ENCODE measurements at places on chromosomes 6 and 20.

- no peak for DNase-seq
These were observed 482.9 kb downstream of the PTPRT start for GRCh38 chr20:42706759-42707158.

DNA sequence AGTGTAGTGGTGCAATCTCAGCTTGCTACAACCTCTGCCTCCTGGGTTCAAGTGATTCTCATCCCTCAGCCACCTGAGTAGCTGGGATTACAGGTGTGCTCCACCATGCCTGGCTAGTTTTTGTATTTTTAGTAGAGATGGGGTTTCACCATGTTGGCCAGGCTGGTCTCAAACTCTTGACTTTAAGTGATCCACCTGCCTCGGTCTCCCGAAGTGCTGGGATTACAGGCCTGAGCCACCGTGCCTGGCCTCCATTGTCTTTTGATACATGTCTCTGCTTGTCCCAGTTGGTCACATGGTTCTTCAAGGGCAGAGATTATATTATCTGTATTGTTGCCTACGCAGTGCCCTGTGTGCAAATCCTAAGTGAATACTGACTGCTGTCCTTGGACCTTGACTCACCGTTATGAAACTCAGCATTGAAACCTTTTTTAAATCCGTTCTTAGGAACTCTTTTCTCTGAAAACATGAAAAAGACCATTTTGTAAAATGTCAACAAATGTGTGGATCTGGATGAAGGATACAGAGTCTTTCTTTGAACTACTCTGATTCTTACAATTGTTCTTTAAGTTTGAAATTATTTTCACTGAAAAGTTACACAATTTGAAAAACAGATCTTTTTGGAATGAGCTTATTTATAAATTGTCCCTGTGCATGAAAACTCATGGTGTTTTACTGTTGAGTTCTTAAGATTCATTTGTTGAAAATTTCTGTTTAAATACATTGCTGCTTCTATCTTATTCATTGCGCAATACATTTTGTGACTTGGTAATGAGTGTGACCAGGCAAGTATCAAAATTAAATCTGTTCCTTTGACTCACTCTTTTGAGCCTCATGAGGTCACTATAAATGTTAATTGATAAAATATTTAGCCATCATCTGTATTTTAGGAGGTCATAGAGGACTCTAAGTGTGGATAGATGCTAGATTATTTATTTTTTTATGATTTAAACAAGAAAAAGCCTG is 293.5 kb downstream of the UTRN start:
- DNase-seq = no peak

GRCh38 chr6:26094036-26094435 is 6.8 kb downstream of the HFE start:
- no peak for DNase-seq

DNA sequence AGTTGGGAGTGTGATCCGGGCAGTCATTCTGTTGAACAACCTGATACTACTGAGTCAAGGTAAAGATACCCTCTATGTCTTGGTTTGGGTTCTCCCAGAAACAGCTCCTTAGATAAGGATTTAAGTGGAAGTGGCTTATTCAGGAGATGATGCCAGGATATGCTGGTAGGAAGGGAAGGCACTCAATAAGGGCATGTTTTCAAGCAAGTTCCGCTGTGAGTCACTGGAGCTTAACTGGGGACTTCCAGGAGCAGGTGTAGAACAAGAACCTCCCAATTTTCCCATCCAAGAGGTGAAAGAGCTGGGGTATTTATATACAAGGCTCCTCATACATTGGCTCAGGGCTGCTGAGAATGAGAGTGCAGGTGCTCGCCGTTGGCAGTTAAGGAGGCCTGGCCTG is 218.6 kb downstream of the AKAP7 start:
- DNase-seq = no peak

DNA sequence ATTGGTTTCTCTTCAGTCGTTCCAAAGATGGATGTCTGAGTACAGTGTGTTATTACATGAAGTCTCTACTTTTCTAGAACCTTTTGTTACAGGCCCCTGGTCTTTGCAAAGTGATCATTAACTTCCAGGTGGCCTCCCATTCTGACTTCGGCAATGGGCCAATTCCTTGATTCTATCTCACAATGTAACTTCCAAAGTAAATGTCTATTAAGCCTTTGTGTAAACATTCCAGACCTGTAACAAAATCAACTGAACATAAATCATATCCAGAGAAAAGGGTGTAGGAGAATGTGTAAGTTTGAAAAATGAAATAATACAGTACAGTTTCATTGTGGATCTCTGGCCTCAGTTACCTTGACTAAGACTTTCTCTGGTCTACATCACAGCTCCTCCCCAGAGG is 187.8 kb upstream of the JAG1 start:
- peak; percentile 66 for DNase-seq

GRCh38 chr6:154984146-154984545 is 11.0 kb upstream of the TIAM2 start:
- no peak for DNase-seq

GRCh38 chr20:32634041-32634805 is 39.5 kb downstream of the C20orf203 start:
- no peak for DNase-seq

GRCh38 chr6:145112711-145113148 is 622.6 kb downstream of the EPM2A start:
- no peak for DNase-seq

DNA sequence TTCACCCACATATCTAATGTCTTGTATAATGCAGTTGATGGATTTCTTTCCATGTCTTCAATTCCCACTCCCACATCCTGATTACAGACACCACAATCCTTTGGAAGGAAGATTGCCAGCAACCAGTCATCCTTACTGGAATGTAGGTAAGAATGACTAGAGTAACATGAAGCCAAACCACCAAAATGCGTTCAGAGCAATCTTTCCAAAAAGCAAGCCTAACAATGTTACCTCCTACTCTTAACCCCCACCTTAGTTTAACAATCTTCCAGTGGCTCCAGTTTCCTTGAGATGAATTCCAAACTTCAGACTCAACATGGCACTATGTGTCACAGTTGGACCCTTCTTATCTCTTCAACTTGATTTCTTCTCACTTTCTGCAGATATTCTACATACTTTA is 685.6 kb downstream of the DOK5 start:
- DNase-seq = no peak

DNA sequence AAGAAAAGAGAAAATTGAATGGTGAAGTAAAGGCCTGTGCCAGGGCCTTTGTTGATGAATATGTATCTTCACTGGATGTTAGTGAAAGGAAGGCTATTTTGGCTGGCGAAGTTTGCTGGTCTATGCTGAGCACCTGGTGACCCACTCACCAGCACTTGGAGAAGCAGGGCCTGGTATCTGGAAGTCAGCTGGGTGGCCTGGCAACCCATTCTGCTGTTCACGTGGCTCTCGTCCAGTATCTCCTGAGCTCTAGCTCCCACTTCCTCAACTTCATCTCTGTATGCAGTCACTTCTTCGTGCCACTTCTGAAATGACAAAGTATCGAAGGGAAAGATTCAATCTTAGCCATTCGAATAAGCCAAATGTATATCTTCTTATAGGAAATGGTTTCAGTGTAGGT is 283.7 kb downstream of the SYNE1 start:
- no peak for DNase-seq

DNA sequence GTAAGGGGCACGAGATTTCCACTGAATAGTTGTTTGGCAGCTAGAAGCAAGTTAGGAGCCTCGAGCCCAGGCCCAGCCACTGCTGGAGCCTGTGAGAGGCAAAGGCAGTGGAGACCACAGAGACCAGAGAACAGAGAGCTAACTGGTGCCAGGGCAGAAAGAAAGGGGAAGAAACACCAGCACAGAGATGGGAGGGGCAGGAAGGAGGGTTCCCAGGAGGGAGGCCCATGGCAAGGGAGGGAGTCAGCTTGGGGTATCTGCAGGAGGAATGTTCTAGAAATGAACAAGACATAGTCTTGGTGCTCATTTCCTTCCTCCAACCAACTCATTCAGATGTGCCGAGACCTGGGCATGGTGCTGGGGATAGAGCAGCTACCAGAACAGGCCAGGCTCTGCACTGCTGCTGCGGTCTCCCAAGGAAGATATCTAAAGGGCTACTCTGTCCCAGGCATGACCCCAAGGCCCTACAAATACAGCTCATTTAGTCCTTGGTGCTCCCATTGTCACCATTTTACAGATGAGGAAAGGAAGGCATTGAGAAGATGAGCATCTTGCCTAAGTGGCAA is 10.7 kb downstream of the ANGPT4 start:
- no peak for DNase-seq

GRCh38 chr20:14918281-14918680 is 580.9 kb upstream of the FLRT3 start:
- DNase-seq = no peak

GRCh38 chr20:8581446-8582183 is 449.5 kb downstream of the PLCB1 start:
- DNase-seq = no peak

- no peak for DNase-seq
These were observed at the start of gene SLC17A4 for GRCh38 chr6:25754535-25754934. SLC17A4 (plus strand) TSS chr6:25754742; CDS start chr6:25761963, 7,221 bp downstream.

- no peak for DNase-seq
These were observed 336.6 kb downstream of the PACRG start for GRCh38 chr6:163064397-163064796.

DNA sequence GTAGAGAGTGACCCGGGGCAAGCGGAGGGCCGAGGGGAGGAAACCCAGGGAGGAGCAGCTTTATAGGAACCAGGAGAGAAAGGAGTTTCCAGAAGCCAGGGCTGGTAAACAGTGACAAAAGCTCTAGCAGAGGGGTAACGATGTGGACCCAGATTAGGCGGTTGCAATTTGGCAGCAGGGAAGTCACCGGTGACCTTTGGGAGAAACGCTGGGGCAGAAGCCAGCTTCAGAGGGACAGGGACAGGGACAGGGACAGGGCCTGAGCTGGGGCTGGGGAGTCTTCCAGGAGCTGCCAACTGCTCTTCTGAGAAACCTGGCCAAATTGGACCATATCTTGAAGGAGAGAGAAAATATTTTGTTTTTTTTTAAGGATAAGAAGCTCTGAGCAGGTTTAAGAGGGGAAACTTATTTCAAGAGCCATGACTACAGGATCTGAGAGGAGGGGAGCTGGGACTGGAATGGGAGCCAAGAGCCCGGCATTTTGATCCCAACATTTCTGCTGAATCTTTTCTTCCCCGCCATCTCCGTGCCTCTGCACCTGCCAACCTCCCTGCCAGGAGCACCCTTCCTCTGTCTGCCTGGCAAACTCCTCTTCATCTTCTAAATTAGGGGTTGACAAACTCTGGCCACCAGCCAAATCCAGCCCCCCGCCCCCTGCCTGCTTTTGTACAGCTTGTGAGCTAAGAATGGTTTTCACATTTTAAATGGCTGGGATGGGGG is 22.6 kb upstream of the PREX1 start:
- DNase-seq = no peak

GRCh38 chr6:159043251-159043650 is 1.5 kb downstream of the TAGAP start:
- no peak for DNase-seq

DNA sequence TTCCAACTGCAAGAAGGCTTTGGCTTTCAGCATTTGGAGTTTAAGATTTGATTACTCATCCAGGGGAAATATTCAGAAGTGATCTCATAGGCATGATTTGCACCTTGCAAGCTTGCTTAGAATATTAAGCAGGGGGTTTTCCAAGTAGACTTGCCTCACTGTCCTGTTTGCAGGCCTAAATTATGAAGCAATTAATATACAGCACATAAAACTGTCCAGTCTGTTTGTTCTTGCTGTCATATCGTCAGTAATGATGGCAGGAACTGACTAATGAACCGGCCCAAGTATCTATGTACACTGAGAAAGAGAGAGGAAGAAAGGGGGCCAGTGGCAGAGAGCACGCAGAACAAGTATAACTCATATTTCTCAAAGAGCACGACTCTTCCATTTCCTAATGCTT is 212.5 kb upstream of the SUPT3H start:
- no peak for DNase-seq

- no peak for DNase-seq
These were observed 110.0 kb upstream of the SLC22A23 start for GRCh38 chr6:3566812-3567211.

GRCh38 chr20:10271494-10272219 is 53.0 kb downstream of the SNAP25 start:
- DNase-seq = peak; percentile 28

- no peak for DNase-seq
These were observed 34.2 kb downstream of the ARHGAP40 start for GRCh38 chr20:38635721-38636288.

DNA sequence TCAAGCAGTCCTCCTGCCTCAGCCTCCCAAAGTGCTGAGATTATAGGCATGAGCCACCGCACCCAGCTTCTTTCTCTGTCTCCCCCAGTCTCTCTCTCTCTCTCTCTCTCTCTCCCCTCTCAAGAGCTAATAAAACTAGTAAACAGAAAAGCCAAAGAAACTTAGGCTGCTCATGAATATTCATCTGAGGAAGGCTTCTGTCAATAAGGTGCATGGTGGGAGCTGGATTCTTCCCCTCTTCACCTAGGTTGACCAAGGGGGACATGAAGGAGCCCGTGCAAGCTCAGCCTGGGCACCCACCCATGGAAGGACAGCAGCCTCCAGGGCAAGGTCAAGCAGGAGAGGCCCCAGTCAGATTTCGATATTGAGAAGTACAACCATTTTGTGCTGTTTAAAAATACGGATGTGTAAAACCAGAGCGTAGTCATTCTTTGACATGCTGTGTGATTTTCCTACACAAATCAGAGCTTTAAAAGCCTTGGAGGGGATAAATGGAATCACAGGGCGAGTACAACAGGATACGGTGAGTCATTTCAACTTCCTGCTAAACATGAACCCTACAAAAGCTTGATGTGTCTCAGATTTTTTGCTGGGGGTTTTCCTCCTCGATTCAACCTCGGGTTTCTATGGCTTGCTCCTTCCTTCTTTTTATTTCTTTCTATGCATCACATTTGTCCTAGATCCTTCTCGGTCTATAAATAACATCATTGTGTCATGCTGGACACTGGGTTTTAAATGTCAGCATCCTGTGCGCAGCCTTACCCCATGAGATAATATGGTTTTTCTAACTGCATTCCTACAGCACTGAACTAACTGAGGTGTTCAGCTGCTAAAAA is 368.9 kb upstream of the JARID2 start:
- no peak for DNase-seq

DNA sequence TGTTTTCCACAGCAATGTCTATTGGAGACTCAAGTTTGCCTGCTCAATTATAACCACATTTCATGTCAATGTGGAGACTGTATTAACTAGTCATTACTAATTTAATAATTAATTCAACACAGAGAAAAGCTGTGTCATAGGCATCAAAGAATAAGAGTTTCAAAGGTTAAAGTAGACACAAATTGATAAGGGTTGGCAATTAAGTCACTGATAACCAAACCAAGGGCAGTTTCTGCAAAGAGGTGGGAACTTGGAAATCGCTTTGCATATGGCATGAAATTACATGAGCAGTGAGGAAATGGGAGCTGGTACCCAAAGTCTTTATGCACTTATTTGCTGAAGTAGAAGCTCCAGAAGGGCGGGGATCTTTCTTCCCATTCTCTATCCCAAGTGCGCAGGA is 34.2 kb downstream of the GCLC start:
- DNase-seq = no peak
